Urothelium cell line (cell line): ENCODE measurements at places on chromosomes 6 and 20.

DNA sequence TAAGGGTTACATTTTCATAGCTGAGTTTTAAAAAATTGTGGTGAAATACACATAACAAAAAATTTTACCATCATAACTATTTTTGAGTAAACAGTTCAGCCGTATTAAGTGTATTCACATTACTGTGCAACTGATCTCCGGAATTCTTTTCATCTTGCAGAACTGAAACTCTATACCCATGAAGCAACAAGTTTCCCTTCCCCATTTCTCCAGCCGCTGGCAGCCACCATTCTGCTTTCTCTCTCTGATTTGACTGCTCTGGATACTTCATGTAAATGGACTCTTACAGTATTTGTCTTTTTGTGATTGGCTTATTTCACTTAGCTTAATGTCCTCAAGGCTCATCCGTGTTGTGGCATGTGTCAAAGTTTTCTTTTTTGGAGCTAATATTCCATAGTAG is 341.6 kb downstream of the QKI start:
- DNase-seq = no peak

GRCh38 chr20:21507400-21508229 is 6.2 kb downstream of the NKX2-2 start:
- no peak for DNase-seq

- no peak for DNase-seq
These were observed 110.3 kb upstream of the MYLIP start for GRCh38 chr6:16018626-16019025.

- DNase-seq = peak; percentile 10
These were observed 109.2 kb upstream of the ASF1A start for GRCh38 chr6:118784641-118785164.

DNA sequence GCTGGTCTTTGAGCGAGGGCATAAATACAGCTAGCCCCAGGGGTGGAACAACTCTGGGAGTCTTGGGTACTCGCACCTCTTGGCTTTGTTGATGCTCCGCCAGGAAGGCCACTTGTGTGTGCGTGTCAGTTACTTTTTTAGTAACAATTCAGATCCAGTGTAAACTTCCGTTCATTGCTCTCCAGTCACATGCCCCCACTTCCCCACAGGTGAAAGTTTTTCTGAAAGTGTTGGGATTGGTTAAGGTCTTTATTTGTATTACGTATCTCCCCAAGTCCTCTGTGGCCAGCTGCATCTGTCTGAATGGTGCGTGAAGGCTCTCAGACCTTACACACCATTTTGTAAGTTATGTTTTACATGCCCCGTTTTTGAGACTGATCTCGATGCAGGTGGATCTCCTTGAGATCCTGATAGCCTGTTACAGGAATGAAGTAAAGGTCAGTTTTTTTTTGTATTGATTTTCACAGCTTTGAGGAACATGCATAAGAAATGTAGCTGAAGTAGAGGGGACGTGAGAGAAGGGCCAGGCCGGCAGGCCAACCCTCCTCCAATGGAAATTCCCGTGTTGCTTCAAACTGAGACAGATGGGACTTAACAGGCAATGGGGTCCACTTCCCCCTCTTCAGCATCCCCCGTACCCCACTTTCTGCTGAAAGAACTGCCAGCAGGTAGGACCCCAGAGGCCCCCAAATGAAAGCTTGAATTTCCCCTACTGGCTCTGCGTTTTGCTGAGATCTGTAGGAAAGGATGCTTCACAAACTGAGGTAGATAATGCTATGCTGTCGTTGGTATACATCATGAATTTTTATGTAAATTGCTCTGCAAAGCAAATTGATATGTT is 19.2 kb downstream of the IRF4 start:
- no peak for DNase-seq

DNA sequence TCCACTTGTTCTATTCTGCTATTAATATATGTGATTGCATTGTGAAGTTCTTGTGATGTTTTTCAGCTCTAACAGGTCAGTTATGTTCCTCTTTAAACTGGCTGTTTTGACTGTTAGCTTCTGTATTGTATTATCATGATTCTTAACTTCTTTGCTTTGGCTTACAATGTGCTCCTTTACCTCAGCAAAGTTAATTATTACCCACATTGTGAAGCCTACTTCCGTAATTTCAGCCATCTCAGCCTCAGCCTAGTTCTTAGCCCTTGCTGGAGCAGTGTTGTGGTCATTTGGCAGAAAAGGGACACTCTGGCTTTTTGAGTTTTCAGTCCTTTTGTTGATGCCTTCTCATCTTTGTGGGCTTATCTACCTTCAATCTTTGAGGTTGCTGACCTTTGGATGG is 440.2 kb downstream of the TBC1D32 start:
- DNase-seq = no peak

DNA sequence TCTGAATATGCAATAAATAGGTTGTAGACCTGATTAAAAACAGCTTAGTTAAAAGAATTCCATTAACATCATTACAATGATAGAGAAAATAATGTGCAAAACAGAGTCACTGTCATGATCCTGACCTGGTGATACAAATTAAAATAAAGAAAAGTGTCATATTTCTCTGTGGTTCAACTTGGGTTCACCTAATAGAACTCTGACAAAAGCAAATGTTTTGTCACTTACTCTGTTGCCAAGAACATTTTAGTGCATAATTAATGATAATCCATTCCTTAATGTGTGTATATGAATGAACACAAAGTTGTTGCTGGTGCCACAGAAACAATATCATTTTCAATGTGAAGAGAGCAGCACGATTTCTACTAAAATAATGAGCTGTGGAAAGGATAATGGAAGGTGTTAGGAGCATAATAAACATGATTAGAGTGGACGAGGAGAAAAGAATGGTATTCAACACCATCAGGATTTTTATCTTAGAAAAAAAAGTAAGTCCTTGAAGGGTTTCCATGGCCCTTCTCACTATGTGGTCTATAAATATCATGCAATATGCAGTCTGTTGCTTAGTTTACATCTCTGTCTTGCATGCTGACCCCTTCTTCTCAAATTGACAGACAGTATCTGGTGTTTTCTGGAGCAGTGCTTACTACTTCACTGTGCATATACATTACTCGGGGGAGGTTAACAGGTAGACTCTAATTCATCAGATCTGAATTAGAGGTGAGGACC is 656.6 kb upstream of the MMS22L start:
- no peak for DNase-seq

GRCh38 chr6:158505194-158505593 is 54.7 kb upstream of the TMEM181 start:
- no peak for DNase-seq

DNA sequence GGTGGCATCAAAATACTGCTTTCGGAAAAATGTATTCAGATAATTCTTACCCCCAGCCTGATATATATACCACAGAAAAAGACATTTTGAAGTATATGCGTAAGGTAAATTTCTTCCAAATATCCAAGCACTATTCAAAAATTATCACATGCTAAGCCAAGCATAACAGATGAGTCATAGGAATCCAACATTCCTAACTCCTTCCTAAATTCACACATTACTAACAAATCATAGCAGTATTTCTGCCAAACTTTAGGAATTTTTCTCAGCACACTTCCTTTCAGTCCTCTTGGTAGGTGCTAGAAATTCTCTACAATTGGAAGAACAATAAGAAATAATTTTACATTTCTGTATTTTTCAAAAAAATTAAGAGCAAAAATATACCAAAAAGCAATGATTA is 417.5 kb downstream of the EYS start:
- DNase-seq = peak; percentile 3

- no peak for DNase-seq
These were observed 204.0 kb downstream of the TSHZ2 start for GRCh38 chr20:53176134-53176533.

- DNase-seq = no peak
These were observed 65.6 kb downstream of the TMEM200A start for GRCh38 chr6:130431346-130431852.

DNA sequence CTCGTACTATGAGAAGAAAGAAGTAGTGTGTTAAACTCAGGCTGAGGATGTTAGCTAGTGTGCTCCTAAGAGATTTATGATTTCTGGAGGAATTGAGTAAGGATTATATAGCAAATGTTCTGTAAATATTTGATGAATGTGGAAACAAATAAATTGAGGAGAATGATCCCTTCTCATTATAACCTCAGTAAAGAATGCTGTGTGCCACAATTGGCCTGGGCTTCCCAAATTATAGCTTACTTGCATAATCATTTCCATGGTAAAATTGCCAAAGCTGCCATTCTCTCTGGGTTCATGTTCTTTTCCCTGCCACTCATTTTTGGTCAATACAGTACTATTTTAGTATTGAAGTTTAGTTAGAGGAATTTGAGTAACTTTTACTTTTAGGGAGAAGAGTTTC is 128.5 kb downstream of the FLRT3 start:
- DNase-seq = no peak

DNA sequence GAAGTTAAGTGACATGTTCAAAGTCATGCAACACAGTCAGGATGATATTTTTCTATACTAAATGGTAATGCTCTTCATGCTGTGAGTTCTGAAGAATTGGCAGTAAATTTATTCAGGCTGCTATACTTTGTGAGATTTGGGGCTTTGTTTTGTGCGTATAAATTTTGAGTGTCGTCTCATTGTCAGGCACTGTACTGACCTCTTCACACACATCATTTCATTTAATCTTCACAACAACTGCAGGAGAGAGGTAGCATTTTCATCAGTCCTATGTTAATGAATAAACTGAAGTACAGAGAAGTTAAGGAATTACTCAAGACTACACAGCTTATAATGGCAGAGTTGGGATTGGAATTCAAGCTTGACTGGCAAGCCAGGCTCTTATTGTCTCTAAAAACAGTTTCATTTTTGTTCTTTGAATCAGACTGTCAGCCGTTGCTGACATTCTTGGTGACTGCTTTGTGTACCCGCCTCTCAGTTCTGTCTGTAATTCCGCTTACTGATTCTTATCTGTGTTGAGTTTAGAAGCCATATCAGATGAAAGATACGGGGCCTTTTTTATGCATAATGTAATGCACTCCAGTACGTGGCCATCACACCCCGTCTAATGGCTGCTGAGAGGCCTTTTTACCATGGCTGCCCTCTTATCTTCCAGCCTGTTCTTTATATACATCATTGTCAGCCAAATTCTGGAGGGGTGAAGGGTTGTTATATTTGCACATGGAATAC is 274.9 kb downstream of the UTRN start:
- no peak for DNase-seq

DNA sequence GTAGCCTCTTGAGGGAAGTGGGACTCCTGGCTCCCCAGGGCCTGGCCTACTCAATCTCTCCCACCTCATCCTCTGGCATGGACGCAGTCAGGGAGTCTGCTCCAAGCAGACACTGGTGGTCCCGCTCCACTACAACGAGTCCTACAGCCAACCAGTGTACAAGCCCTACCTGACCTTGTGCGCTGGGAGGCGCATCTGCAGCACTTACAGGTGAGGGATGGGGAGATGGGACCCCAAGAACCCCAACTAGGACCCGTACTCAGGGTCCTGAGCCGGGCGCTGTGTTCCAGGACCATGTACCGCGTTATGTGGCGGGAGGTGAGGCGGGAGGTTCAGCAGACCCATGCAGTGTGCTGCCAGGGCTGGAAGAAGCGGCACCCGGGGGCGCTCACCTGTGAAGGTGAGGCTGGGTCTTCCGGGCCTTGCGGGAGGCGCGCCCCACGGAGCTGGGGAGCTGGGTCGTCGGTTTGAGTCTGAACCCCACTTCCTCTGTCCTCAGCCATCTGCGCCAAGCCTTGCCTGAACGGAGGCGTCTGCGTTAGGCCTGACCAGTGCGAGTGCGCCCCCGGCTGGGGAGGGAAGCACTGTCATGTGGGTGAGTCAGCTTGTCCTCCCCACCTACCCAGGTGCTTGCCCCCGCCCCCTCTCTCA is 2.1 kb downstream of the EGFL8 start:
- DNase-seq = no peak

DNA sequence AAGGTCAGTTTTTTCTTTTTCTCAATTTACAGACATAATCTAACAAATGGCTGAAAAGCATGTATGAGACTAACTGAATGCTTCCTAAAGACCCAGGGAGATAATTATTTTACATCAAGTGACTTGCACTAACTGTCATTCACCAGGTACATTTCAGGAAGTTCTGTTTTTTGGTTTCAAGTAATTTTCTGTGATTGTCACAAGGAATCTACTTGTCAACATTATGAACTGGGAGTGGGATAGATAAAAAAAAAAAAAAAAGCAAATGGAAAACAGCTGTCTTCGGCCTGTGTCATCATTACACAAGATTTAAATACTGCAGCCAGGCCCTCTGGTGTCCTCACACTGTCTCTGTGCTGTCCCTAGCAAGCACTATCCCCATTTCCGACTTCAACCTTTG is 379.0 kb upstream of the HTR1E start:
- DNase-seq = no peak

- peak; percentile 76 for DNase-seq
These were observed 6.7 kb downstream of the SNAI1 start for GRCh38 chr20:49989234-49990065.

DNA sequence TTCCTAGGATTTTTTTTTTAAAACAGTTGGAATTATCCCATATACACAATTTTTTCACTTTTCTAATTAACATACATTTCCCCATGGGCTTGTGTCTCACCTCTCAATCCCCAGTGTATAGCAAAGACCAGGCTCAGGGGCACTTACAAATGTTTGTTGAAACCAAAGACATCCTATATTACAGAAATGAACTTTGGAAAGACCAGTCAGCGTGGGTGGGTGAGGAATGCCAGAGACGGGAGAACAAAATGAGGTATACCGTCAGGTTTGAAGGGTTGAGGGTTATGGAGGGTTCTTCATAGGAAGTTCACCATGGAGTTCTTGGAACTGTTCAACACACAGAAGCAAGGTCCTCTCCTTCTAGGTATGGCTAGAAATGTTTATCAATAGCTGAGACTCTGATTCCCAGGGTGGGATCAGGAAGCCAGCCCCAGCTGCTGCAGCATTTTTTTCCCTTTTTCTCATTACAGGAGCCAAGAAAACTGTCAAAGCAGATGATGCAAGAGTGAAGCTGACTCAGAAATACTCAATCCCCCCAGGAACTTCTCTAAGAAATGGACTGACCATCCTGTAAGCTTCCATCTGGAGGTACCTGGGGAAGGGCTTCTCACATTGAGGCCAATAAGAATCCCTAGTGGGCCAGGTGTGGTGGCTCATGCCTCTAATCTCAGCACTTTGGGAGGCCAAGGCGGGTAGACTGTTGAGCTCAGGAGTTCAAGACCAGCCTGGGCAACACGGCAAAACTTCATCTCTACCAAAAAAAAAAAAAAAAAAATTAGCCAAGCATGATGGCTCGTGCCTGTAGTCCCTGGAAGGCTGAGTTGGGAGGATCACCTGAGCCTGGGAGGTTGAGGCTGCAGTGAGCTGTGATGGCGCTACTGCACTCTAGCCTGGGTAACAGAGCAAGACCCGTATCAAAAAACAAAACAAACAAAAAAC is 15.9 kb upstream of the TBC1D20 start:
- no peak for DNase-seq

GRCh38 chr6:24982231-24982630 is 46.5 kb upstream of the RIPOR2 start:
- DNase-seq = no peak

GRCh38 chr20:32539026-32539816 is 45.9 kb downstream of the NOL4L start:
- peak; percentile 41 for DNase-seq

GRCh38 chr6:84361372-84362192 is 134.1 kb upstream of the CEP162 start:
- DNase-seq = no peak
